ENCODE measurements at places on chromosomes 5 and 9.

GRCh38 chr5:1300581-1301083 lies 5.8 kb upstream of the TERT start:
- no peak for DNase-seq

GRCh38 chr9:22693156-22693555 lies 246.5 kb downstream of the DMRTA1 start:
- DNase-seq = no peak

DNA sequence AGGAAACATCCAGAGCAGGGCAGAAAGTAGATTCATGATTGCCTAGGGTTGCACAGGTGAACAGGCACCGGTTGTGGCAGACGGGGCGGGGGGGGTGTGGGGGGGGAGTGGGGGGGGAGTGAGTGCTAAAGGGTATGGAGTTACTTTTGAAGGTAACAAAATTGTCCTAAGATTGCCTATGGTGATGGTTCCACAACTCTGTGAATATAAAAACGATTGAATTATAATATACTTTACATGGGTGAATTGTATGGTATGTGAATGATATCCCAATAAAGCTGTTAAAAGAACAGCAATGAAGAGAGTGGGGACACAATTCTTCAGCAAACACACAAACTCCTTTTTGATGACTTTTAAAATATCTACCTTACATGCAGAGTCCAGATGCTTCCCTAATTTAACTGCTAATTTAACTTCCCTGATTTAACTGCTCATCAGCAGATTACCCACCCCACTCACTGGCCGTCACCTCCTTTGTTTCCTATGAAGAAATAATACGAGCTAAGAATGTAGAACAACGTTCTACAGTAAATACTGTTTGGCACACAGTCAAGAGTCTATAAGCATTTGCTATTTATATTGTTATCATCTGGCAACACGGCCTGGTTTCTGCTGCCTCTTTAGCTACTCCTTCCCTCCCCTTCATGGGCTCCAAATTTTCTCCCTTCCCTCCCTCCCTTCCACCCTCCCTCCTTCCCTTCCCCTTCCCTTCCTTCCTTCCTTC lies 83.5 kb downstream of the PTCH1 start:
- no peak for DNase-seq

DNA sequence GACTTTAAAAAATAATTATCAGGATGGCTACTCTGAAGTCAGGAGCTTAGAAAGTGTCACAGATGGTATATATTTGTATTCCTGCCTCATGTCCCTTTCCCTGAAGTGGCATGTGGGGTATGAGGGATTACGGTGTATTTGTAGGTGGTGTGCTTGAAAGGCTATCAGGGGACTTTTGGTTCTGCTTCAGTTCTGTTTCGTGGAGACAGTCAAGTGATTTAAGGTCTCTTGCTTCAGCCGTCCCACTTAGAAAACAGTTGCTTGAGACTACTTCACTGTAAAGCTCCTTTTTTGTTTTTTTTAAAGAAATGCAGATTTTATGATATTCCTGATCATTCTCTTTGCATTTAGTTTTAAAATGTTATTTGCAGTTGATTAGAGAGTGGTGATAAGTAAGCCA lies 18.3 kb downstream of the PARP8 start:
- DNase-seq = no peak

GRCh38 chr9:131308452-131308851 lies 18.9 kb downstream of the PLPP7 start:
- DNase-seq = no peak

DNA sequence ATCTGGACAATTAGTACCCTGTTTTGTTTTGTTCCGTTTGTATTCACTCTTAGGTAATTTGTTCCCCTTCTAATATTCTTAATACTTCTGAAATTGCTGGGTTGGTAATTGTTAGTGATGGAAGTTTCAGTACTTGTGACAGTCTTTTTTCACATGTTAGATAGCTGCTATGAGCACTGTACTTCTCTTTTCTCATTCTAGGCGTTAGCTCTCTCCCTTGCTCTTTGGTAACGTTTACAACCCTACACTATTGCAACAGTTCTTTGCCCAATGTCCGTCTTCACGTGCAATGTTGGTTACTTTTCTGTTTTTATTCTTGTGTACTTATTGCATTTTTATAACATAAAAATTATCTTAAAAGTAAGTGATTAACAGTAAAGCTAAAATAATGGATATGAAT lies 1509.0 kb downstream of the MAT2B start:
- DNase-seq = no peak

DNA sequence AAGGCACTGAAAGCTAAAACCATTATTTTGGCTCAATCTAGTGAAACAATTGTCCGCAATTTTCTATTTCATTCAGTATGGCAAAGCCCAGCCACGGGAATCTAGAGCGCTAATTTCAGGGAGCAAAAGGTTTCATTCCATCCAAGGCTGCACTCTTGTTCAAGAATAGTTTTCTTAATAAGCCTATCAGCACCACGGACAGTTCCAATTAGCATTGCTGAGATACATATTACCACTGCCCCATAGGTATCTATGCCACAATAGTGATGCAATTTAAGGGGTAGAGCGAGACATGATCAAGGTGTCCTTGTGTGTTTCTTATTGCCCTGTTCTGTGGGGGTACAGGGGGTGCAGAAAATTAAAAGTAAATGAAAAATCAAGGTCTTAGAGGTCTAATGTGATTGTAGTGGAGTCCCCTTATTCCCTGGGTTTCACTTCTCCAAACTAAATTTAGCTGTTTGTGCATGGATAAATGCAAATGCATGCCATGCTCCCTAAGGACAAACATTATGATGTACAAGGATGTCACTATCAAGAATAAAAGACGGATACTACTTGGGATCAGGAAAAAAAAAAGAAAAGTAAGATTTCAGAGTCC lies 45.5 kb downstream of the SPOCK1 start:
- DNase-seq = no peak

- no peak for DNase-seq
These were observed 142.5 kb upstream of the LRRTM2 start for GRCh38 chr5:139017624-139018023.

DNA sequence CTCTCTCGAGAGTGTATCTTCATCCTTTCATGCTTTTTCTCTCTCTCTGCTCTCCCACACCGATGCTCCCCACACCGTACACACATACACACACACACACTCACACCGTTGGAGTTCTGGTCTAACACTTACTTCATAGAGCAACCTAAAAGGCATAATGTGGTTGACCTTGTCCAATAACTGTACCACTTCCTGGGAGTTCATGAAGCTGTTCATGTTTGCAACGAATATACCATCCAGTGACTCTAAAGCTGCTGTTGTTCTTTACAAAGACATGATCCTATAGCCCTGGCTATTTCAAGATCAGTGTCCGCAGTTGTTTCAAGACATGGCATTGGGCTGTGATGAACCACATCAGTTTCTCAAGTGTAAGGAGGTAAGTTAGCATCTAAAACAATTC lies 10.0 kb downstream of the MEF2C start:
- no peak for DNase-seq

DNA sequence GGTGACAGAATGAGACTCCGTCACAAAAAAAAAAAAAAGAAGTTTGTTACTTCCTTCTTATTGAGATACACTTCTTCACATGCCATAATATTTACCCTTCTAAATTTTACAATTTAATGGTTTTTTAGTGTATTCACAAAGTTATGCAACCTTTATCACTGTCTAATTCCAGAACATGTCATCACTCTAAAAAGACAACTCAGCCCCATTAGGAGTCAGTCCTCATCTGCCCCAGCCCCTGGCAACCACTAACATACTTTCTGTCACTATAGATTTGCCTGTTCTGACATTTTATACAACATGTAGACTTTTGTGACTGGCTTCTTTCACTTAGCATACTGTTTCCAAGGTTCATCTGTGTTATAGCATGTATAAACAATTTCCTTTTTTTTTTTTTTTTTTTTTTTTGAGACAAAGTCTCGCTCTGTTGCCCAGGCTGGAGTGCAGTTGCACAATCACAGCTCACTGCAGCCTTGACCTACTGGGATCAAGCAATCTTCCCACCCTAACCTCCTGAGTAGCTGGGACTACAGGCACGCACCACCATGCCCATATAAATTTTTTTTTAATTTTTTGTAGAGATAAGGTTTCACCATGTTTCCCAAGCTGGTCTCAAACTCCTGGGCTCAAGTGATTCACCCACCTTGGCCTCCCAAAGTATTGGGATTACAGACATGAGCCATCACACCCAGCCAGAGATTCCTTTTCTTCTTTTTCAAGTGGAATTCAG lies 18.0 kb downstream of the AQP3 start:
- no peak for DNase-seq

- DNase-seq = no peak
These were observed 672 bp upstream of the ITGA2 start for GRCh38 chr5:52988335-52989024.

DNA sequence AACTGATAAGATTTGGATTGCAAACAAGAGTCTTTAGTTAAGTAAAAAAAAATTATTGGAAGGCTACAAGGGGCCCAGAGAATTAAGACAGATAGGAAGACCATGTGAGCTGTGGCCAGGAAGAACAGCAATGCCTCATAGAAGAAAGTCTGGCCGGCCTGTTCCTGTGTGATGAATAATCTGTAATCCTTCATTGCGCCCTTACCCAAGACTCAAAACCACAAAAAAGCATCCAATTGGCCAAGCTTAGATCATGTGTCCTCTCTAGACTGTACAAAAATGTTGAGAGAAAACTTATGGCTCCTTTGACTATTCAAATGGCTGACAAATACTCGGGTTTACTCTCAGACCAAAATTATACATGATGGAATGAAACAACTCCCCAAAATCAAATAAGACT lies 1383.5 kb downstream of the PTPRD start:
- DNase-seq = no peak

DNA sequence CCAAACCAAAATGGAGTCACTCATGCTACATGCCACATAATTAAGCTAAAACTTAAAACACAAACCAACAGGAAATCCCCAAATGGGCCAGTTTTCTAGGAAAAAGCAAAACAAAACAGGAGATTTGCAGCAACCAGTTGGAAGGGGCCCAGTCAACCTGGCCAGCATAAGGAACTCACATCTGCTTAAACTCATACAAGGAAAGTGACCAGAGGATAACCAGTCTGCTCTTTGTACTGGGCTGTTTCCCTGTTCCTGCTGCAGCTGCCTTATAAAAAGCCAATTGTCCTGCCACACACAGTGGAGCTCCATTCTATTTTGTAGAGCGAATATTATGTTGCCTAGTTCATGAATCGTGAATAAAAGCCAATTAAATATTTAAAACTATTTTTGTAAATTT lies 29.5 kb upstream of the PTPDC1 start:
- DNase-seq = no peak

DNA sequence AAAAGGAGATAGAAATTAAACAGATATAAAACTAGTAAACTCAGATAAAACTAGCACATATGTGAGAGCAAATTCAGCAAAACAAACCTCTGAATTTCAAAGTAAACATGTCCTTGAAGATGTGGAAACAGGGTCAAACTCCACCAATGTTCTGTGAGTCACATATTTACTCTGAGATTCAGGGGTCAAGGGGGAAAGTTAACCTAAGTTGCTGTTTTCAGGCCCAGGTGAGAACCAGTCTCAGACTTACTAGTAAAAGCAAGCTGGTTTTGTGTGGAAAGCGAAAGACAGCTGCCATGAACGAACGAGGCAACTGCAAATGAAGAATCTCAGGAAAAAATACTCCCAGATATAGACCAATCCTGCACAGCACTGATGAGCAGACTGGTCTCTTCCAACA lies 29.0 kb downstream of the PSMB7 start:
- no peak for DNase-seq

GRCh38 chr5:14035859-14036503 lies 91.5 kb upstream of the DNAH5 start:
- no peak for DNase-seq

GRCh38 chr9:27505744-27506161 lies 18.3 kb upstream of the IFNK start:
- DNase-seq = no peak

DNA sequence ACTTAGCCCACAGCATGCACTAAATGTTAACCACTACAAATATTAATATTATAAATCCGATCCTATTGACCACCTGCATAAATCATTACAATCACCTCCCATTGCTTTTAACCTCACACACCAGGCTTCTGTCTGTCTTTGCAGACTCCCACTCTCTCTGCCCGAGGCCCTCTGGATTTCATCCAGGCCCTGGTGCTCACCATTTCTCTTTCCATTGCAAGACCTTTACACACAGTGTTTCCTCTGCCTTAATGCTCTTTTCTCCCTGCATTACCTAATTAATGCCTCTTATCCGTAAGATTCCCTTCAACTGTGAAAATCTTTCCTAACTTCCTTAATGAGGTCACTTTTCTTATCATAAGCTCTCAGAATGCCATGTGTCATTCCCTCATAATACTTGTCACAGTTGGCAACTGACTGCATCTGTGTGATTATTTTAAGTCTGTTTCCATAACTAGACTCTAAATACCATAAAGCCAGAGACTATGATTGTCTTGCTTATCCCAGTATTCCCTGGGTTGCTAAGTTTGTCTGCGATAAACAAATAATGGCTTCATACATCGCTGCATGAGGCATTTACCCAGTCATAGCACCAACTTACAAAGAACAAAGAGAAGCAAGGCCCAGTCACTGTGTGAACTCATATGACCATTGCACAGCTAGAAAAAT lies 155.1 kb downstream of the CCDC192 start:
- no peak for DNase-seq

DNA sequence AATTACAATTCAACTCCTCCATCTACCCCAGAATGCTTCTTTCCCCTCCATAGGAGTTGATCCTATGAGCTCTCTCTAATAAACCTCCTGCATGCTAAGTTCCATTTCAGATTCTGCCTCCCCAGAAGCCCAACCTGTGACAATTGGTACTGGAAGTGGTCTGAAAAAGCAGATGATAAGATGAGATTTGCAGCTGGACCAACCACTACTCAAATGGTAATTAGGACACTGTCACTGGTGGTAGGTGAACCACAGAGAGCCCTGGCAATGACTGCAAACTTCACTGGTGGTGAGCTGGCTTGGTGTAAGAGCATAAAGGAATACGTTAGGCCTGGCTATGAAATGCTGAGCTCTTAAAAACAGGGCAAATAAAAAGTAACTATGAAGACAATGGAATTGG lies 112.6 kb downstream of the ESM1 start:
- DNase-seq = no peak

GRCh38 chr9:3520564-3520963 lies 5.2 kb downstream of the RFX3 start:
- no peak for DNase-seq

GRCh38 chr9:2939368-2939767 lies 95.5 kb upstream of the PUM3 start:
- DNase-seq = no peak

- no peak for DNase-seq
These were observed 4.5 kb downstream of the DUSP1 start for GRCh38 chr5:172766287-172767108.

DNA sequence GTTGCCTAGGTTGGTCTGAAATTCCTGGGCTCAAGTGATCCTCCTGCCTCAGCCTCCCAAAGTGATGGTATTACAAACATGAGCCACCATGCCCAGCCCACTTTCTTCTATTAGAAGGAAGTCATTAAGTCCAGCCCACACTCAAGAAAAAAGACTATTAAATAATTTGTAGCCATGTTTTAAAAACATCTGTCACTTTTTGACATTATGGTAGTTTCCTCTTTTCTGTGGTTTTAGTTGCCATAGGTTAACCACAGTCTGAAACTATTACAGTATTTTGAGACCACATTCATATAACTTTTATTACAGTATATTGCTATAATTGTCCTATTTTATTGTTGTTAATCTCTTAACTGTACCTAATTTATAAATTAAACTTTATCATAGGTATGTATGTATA lies 31.9 kb upstream of the C5orf24 start:
- no peak for DNase-seq

GRCh38 chr5:144284931-144285502 lies 114.3 kb downstream of the KCTD16 start:
- DNase-seq = no peak

GRCh38 chr9:81999806-82000205 lies 11.2 kb downstream of the SPATA31D1 start:
- no peak for DNase-seq

GRCh38 chr9:125580701-125581286 lies 126.2 kb downstream of the MAPKAP1 start:
- no peak for DNase-seq

Data from stimulated activated CD4-positive, alpha-beta T cell treated with anti-CD3 and anti-CD28 coated beads, Interleukin-1b, Interleukin-23, amount 100 ng/mL, for 1 hour (primary cell).